Left forelimb (tissue), 1 donor: ENCODE measurements at places on chromosomes 4 and X.

GRCh38 chr4:68962868-68963267, 11.3 kb upstream of the UGT2A3 start:
- no peak for DNase-seq

- DNase-seq = no peak
These were observed 165.3 kb upstream of the PPP1R2C start for GRCh38 chrX:42943051-42943974.

DNA sequence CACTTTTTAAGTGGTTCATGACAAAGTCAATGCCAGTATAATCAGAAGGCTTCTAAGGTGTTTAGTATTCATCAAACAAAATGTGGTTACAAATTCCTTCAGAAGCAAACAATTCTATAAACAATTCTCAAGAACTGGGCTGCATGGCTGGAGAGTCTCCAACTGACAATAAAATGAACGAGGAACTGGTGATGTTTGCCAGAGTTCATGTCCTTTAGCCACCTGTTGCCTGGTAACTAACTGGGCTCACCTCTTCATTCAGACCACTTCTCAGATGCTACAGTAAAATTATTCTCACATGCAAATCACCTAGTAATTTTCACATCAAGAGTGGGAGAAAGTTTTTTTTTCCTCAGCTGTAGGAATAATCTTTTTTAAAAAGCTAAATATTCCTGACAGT, 53.3 kb downstream of the CAMK2D start:
- DNase-seq = no peak

DNA sequence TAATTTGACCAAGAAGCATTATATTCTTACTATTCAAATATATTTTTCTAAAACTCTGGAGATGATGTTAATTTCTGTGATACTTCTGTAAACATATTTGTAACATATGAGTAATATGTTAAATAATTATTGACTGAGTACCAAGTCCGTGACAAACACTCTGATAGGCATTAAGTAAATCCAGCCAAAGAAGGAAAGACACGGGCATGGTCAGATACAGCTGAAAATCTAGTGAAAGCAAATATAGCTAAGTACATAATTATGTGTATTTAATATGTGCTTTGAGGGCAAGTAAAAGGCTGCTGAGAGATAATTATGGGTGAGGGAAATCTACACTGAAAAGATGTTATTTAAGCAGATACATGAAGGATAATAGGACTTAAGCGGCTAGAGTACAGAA, 1263.6 kb upstream of the ADGRL3 start:
- DNase-seq = no peak

DNA sequence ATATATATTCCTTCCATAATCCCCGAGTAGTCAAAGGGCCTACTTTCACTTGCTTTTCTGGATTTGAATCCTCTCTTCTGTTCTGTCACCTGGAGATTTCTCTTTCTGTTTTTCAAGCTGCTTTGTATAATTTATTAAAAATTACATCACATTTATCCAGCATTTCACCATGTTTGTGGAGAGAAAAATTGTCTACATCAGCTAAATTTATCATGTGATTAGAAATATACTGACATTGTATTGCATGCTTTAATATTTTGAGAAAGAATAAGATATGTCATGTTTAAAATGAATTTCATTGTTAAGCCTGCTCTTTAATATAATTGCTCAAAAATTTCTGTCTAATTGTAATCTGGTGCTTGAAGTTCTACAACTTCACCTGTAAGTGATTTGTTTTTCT, 323.1 kb upstream of the DKK2 start:
- no peak for DNase-seq

- no peak for DNase-seq
These were observed 569 bp downstream of the ARFIP1 start for GRCh38 chr4:152780267-152780778.

DNA sequence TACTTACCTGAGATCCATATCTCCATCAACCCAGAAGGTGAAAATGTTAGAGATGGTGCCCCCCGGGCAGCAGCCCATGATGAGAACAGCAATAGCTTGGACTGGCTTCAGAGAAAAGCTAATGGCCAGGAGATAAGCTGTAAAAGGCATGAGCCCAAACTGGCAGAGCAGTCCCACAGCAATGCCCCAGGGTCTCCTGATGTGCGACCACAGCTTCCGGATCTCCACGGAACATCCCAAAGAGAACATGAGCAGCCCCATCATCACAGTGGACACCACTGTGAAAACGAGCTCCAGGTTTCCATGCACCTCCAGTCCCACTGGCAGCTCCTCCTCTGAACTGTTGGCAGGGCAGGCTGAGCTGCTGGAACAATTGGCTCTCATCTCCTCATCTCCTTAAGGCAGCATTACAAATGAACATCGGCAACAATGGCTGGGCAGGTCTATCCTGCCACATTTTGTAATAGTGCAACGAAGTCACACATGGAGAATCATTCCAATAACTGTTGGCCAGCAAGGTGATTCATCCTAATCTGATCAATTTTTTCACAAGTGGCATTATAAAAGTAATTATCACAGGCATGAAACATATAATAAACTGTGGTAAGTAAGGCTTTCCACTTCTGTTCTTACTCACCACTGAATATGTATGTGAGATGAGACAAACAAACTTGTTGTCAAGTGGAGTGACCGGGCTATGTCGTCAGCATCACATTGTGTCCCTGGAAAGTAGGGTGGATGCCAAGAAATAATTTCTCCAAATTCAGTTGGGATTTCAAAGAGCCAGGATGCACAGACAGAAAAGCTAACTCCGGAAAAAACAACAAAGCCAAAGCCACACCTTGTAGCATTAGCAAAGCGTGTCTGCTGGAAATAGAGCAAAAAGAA, at the start of gene SLC10A6:
Gene SLC10A6 (minus strand): TSS at position 653 of the 888 bp plus-strand sequence. CDS start 269 bp downstream, at position 384.
- DNase-seq = no peak

GRCh38 chr4:106194801-106195200, 121.2 kb downstream of the TBCK start:
- no peak for DNase-seq

GRCh38 chrX:11423362-11423818, 130.2 kb downstream of the AMELX start:
- no peak for DNase-seq

GRCh38 chr4:23483320-23483960, 406.4 kb downstream of the PPARGC1A start:
- no peak for DNase-seq

- no peak for DNase-seq
These were observed 89.3 kb upstream of the CYLC1 start for GRCh38 chrX:83771664-83772063.

GRCh38 chrX:15511563-15511962, 11.0 kb downstream of the BMX start:
- no peak for DNase-seq

- DNase-seq = no peak
These were observed 48.0 kb upstream of the CASK start for GRCh38 chrX:41971346-41971745.

DNA sequence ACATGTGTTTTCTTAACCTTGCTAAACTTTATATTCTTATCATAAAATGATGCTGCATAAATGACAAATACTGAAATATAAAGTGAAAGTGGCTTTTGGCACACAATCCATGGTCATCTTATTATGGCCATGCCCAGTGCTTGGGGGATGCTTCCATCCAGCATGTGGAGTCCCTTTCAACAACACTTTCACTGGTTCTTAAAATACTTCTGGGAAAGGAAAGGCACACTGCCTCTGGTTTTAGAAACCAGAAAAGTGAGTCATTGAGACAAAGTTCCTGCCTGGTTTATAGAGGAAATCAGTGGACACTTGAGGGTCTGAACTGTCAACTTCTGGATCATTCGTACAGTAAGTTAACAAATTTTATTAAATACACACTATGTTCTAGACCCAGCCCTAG, 248.0 kb upstream of the ADAMTS3 start:
- DNase-seq = no peak
